ENCODE measurements at places on chromosomes 4 and X. TPM values are rescaled to one million over a fixed set of nuclear protein-coding genes. Genes with fewer than 3 reads are reported as not detected.

DNA sequence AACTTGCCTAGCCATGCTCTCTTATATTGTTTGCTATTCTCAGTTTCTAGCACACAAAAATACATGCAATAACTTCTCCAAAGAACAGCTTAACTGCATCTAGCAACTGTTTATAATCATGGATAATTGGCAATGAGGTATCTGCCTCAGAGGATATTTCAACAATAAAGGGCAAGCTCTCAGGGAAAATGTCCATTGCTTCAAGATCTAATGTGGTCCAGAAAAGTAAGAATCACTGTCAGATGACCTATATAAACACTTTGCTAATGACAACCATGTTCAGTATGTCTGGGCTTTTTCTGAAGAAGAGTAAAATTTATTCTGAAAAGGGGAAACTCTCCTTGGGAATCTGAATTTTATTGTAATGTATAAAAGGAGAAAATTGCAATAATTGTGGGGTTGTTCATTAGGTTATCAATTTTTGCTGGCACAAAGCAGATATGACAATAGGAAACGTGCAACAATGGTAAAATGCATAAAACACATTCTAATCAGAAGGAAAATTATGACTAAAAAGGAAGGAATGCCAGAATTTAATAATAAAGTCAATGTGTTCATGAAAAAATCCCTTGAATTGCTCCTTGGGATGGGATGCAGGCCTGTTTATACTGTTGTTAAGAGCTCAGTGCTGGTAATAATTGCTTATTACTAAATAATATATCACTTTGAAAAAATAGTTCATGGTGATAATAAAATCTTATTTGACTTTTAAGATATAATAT lies 90.3 kb downstream of the ANTXR2 start:
- no peaks in the 10 kb centered on the region for H3K27me3 ChIP-seq
- H3K4me3 ChIP-seq = no peak overlapping the region
- peaks cover 37% of the 10 kb centered on the region for H3K36me3 ChIP-seq
- DNase-seq = no peak

SPANXB1 gene
- not detected for total RNA-seq

DNA sequence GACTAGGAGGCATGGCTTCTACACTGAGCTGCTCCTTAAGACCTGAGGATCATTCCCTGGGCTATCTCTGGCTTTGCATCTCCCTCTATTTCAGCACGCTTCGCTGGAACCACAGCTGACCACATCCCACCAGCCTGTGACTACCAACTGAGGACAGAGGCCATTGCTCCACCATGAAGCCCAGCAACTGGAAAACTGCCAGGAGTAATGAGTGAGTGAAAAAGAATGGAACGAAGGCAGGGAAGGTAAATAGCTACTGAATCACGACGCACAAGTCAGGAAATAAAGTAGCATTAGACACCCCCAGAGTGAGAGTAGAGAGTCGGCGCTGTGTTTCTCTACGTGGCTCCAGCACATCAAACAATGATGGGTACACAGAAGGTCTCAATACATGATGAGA lies 314.7 kb downstream of the LDB2 start:
- no peaks in the 10 kb centered on the region for H3K4me1 ChIP-seq
- DNase-seq = no peak
- H3K27ac ChIP-seq = no peak overlapping the region
- no peaks in the 10 kb centered on the region for H3K36me3 ChIP-seq

DNA sequence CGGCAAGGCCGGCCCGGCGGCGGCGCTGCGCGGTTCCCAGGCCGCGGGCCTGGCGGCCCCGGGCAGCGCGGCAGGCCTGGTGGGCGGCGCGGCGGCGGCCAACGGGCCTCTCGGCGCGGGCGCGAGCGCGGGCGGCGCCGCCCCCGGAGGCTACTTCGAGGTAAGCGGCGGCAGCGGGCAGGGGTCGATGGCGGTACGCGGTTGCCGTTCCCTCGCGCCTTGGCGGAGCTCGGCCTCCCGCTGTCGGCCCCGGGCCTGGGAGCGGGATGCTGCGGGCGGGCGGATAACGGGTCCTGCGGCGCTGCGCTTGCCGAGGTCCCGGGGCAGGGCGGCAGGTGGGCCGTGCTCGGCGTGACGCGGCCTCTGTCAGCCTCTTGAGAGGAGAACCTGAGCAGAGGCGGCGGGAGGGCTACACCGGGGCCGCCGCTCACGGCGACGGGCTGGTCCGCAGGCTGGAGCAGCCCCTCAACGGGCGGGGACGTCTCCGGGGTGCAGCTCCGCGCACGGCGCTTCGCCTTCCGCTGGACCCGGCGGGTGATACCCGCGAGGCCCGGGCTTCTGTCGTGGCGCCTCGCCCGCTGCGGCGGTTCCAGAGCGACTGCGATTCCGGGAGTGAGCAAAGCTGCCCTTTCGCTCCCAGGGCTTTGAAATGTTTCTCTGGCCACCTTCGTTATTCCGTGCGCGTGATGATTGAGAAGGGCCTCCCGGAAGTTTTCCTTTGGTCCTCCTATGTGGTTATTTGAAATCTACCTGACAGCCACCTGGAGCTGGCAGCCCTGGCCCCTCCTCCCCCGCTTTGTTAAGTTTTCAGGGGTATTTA lies 774 bp downstream of the FAM193A start:
- H3K27me3 ChIP-seq = no peaks in the 10 kb centered on the region
- H3K27ac ChIP-seq = peak overlapping the region; percentile 85
- peak overlapping the region; percentile 83 for H3K4me3 ChIP-seq
- peaks cover 23% of the 10 kb centered on the region for H3K4me1 ChIP-seq
- DNase-seq = peak; percentile 65

HPSE gene
- 9.1 TPM for total RNA-seq

CCDC160 gene
- not detected for total RNA-seq

All from CD4-positive, CD25-positive, alpha-beta regulatory T cell (primary cell).